ENCODE measurements at places on chromosomes 2 and 18.

GRCh38 chr2:37318401-37318800 lies 6.2 kb downstream of the PRKD3 start:
- peak; percentile 51 for DNase-seq

GRCh38 chr2:168948621-168949212 lies 47.6 kb downstream of the G6PC2 start:
- no peak for DNase-seq

DNA sequence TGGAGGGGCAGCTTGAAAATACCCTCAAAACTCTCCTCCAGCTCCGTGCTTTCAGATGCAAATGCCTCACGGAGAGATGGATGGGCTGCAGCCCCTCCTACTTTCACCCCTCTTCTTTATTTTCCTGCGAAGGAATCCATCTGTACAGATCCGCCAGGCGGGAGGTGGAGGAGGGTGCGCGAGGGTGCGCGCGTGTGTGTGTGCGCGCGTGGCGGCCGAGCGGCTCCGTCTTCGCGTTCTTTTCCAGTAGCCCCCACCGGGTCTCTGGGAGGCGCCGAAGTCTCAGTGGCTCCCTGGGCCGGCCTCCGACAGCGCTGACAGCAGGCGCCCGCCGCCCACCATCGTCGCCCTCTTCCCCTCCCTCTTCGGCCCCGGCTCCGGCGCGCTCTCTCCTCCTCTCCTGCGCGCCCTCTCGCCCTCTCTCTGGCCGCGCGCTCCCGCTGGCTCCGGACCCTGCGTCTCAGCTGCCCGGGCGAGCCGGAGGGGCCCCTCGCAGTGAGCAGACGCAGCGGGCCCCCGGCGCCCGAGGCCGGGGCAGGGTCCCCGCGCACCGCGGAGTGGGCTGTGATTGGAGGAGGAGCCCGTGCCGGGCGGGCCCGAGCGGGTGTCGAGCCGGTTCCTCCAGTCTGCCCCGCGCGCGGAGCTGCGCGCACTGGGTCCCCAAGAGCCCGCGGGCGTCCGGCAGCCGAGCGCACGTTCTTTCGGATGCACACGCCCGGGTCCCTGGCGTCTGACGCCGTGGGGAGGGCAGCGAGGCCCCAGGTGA lies at the start of gene CDH7:
Gene CDH7, plus strand, starts transcription at position 624 of the 766 bp plus-strand sequence. CDS start 11,831 bp downstream, outside the sequence.
- peak; percentile 22 for DNase-seq

DNA sequence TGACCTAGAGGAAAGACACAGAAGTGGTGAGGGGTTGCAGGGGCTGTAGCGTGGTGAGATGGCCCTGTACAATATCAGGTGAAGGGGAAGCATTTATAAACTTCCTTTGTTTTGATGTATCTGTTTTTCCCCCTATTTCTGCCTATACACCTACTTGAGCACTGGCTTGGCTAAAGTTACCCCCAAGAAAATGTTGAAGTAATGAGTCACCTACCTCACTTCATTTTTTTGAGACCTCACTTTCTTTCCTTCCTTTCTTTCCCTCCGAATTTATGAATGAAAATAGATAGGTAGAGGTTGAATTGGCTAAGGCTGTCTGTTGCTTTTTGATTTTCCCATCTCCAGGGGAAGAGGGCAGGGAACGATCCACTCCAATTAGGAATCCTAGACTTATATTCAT lies 231.1 kb upstream of the EPAS1 start:
- DNase-seq, result no peak

GRCh38 chr2:218806346-218806978 lies 24.5 kb downstream of the CYP27A1 start:
- DNase-seq, result peak; percentile 100

DNA sequence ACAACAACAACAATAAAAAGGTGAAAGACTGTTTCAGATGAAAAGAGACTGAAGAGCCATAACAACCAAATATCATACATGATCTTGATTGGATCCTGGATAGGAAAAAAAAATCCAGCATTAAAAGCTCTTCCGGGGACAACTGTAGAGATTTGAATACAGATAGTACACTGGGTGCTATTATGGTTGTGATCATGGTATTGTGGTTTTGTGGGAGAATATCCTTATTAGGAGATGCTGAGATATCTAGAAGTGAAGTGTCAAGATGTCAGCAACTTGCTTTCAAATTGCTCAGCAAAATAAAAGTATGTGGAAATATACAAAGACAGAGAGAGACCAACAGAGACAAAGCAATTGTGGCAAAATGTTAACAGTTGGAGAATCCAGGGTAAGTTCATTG lies 15.5 kb upstream of the SPATA3 start:
- DNase-seq, result no peak

- DNase-seq, result no peak
Measured at GRCh38 chr2:240146141-240146561, 5.7 kb upstream of the OTOS start.

DNA sequence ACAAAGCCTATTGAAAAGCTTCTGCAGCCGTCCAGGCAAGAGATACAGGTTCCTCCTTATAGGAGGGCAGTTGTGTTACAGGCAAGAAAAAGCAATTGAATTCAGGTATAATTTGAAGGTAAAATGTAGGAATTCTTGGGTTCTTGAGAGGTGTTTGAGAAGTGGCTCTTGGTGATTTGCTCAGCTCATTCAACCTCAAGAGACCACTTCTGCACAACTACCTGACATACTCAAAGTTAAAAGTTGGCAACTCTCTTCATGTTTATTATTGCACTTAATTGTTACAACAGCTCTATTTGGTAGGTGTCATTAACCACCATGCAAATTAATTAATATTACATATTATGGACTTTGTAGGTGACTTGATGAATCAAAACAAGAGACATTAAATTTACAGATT lies 753.2 kb downstream of the ADCYAP1 start:
- no peak for DNase-seq

DNA sequence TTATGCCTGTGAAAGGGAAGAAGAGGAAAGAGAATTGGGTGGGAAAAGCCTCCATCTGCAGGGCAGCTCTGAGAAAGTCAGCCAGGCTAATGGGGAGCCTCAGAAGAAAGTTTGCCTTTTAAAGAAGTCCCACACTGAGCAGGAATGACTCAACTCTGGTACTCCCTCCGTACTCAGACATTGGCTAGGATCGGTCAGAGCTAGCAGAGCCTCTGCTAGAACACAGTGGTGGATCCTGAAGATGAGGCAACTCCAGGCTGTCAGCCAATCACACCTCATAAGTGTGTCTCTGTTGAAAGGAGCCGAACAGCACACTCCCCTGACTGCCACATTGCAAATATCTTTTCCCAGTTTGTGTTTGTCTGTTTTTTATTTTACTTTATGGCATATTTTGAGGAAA lies 96.9 kb downstream of the HNRNPLL start:
- peak; percentile 79 for DNase-seq

GRCh38 chr2:660586-661359 lies 16.4 kb downstream of the TMEM18 start:
- DNase-seq, result no peak

DNA sequence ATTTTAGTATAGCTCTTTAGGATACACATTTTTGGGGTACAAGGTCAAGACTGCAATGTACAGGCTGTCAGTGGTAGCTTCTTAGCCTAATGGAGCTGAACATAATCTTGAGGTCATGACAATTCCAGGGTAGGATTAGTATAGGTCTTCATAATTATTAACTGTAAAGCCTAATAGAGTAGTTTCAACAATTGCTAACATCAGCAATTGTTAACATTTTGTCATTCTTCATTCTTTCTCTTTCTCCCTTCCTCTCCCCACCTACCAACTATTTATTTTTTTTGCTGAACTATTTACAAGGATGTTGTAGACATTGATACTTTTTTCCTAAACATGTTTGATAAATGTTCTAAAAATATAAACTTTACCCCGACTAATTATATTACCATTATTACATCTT lies 461.3 kb upstream of the DCC start:
- DNase-seq, result no peak

DNA sequence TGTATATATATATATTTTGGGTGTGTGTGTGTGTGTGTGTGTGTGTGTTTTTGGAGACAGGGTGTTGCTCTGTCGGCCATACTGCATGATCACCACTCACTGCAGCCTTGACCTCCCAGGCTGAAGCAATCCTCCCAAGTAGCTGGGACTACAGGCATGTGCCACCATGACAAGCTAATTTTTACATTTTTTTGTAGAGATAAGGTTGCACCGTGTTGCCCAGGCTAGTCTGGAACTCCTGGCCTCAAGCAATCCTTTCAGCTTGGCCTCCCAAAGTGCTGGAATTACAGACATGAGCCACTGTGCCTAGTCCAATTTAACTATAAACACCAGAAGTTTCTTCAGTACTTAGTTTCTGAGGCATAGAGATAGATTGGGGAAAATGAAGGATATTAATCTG lies 18.3 kb downstream of the LIMS1 start:
- no peak for DNase-seq

DNA sequence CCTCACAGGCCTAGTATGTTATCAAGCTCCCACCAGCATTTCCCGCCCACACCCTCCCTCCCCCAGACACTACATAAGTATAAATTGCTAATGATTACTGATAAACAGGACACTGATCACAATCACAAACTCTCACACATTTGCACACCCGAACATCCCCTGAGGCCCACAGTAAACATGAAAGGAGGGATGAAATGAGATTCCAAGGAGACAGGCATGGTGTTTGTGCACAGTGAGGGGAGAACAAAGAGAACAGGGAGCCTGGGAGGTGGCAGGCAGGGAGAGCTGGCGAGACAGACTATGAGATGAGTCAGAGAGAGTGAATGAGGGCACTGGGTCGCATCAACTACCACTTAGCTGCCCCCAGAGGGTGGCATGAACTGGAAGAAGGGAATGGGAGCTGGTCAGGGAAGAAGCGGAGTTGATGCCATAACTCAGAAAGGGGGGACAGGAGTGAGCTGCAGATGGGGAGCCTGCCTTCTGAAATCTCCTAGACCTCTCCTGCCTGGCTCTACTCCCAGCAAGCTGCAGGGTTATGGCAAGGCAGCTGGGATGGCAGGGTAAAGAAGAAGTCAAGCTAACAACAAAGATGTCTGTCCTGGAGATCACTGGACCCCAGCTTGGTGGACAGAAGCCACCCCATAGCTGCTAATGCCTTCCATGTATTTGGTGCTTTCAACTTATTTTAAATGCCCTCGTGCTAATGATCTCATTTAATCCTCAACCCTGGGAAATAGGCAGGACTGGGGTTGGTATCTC lies 5.1 kb downstream of the KIF3C start:
- no peak for DNase-seq

GRCh38 chr18:11520536-11520935 lies 88.9 kb upstream of the SLC35G4 start:
- no peak for DNase-seq

DNA sequence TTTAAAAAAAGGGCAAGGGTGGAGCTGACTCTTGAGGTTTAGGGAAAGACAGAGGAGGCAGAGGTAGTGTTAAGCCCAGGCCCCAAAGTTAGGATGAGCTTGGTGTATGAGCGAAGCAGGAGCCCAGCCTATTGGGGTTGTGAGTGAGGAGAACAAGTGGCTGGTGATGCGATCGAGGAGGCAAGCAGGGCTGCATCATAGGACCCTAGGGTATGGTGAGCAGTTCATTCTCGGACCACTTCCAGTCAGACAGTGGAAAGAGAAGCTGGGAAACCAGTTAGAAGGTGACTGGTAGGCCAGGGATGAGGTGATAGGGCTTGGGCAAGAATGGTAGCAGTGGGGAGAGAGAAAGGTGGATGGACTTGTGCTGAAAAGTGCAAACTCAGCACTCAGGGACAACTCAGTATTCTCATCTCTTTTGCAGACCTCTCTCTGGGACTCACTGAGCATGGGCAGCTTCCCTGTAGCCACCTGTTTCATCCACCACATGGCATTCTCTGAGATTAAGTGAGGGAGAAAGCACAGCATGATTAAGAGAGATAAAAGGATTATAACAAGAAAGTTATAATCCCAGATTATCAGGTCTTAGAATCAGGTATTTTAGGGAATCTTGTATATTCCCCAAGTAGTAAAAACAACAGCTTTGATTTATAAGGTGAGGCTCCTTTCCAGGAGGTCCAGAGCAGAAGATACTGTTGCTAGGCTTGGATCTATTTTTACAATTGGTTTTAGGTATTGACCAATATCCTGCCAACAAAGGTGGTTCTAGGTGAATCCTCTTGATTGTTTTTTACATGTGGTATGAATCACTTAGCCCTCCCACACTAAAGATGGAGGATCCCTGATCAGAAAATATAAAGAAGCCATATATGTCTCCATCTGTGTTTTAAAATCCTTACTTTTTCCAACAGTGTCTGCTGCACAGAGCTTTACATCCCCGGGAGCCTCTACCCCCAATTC lies 38.3 kb downstream of the XRCC5 start:
- no peak for DNase-seq

- DNase-seq, result no peak
Measured at GRCh38 chr2:69817729-69818501, 11.5 kb upstream of the GMCL1 start.

DNA sequence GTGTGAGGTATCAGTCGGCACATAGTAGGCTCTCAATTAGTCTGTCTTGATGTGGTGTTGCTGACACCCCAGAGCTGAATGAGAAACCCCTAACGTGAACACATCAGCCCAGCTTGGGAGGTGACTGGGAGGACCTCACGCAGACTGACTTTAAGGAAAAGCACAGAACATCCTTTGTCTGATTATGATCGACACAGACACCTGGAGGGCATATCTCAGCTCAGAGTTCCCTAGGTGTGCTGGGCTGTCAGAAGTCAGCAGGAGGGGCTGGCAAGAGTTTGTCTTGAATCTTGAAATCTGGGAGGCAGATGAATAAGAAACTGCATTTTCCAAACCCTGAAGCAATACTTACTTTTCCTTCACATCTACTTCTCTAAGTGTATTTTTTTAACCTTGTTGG lies 16.8 kb upstream of the MYCN start:
- DNase-seq, result no peak

- DNase-seq, result peak; percentile 29
Measured at GRCh38 chr2:96116424-96116878, at the start of gene ADRA2B. TSS of gene ADRA2B (minus strand) at chr2:96116571. CDS start at chr2:96116149, 422 bp downstream.

DNA sequence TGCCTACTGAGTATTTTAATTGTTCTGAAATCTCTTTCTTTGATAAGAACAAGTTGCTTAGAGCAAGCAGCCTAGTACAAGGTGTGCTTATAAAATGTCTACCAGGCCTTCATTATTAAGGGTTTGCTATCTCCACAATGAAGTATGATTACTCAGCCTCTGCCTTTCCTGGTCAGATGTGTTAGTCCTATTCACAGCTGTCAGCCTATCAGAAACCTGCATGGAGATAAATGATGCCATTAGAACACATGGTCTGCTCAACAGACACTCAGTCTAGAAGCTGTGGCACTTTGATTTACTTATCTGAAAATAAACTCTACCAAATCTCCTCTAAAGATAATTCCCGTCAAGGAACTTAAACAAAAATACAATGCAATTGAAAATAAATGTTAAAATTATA lies 448.7 kb downstream of the ERBB4 start:
- no peak for DNase-seq

DNA sequence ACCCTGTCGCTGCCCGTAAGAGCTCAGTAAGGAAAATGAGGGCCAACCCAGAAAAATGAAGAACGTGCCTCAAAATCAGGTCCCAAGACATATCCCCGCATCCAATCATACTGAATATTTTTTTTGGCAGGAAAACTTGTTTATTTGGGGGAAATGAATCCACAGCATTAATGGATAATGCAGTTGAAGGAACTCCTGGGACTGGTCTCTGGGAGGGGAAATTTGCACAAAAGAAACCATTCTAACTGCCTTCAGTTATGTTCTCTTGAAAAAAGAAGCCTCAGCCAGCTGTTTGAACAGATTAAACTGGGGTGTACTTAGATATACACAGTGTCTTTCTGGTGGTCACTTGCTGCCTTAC lies 61.3 kb downstream of the SPRED2 start:
- DNase-seq, result no peak
